ENCODE measurements at places on chromosomes 11 and 22. TPM values are rescaled to one million over a fixed set of nuclear protein-coding genes. Genes with fewer than 3 reads are reported as not detected.

GRCh38 chr11:43758927-43759326, 78.4 kb downstream of the HSD17B12 start:
- DNase-seq = no peak

GRCh38 chr22:47126344-47126811, 363.9 kb downstream of the TBC1D22A start:
- no peak for DNase-seq

DNA sequence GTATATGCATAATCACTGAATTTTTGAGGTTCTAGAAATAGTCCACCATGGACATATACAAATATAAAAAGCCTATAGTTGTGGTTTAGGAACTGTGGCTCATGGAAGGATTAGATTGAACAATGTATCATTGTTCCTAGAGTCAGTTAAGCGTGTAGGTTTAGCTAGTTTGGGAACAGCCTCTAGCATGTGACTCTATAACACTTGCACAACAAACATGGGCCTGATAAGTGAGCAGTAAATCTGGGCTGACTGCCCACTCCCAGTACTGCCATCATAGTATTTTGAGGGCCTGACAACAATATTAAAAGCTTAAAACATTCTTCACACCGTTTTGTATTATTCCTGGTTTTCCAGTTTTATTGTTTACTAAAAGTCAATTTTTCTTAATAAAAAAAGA, 47.0 kb downstream of the YAP1 start:
- peak; percentile 64 for DNase-seq

DNA sequence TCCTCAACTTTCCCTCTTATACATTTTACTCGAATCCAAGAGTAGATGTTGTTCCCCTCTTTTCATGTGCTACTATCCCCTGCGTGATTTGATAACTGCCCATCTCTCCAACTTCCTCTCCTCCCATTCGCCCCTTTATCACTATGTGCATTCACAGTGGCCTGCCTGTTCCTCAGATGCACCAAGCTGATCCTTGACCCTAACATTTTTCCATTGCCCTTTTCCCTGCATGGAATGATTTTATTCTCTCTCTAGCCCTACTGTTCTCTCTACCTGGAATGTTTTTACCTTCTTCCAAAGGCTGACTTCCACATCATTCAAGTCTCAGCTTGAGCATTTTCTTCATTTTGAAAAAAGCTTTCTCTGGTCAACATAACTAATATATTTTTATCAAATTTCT, 15.8 kb upstream of the BBOX1 start:
- no peak for DNase-seq

- no peak for DNase-seq
Observed at GRCh38 chr22:43928468-43928867, 4.9 kb downstream of the PNPLA3 start.

GRCh38 chr11:115924744-115925567, 420.7 kb upstream of the CADM1 start:
- DNase-seq = peak; percentile 72

DNA sequence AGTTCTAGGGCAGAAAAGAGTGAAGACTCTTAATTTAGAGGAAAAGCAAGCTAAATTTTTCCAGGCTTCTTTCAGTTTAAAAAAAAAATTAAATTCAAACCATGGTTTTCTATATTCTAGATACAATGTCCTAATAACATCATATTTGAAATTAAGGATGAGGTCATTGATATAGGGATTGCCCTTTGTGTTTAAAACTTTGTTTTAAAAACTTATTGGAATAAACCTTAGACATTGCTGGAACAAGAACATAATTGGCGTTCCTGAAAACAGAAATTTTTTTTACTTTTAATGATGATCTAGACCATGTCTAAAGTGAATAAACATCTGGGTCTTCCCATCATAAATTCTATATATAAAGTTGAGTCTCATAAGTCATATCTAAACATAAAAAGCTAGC, 859.4 kb upstream of the CHORDC1 start:
- DNase-seq = no peak

DNA sequence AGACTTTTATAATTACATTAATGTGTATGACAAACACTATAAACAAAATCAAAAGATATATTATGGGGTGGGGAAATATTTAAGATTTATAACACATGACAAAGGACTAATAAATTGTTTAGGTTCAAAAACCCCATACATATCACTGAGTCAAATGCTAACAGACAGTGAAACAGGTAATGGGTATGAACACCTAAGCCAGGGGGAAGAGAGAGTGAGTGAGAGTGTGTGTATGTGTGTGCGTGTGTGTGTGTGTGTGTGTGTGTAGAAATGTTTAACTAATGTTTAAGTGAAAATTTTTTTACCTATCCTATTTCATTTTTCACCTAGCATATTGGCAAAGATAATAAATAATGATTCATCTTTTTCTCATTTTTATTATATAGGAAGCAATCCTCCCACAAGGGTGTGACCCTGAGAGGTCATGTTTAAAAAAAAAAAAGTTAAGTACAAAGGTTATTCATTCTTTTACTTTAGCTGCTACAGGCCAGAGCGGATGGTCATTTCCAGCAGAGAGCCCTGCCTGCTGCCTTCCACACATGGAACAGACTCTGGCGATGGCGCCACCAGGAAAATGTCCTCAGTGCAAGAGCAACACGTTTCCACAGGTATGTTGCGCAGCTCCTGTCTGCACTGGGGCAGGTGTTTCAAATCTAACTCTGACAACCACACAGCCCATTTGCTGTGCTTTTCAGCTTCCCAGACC, 72.9 kb downstream of the PISD start:
- DNase-seq = no peak

GRCh38 chr22:44620129-44620840, 81.7 kb upstream of the PRR5 start:
- peak; percentile 65 for DNase-seq

GRCh38 chr11:102794382-102794781, 3.6 kb downstream of the MMP1 start:
- peak; percentile 63 for DNase-seq

GRCh38 chr11:45655347-45655756, 10.1 kb downstream of the CHST1 start:
- peak; percentile 49 for DNase-seq

- DNase-seq = peak; percentile 27
Observed at GRCh38 chr11:27350511-27350910, 12.5 kb downstream of the CCDC34 start.

DNA sequence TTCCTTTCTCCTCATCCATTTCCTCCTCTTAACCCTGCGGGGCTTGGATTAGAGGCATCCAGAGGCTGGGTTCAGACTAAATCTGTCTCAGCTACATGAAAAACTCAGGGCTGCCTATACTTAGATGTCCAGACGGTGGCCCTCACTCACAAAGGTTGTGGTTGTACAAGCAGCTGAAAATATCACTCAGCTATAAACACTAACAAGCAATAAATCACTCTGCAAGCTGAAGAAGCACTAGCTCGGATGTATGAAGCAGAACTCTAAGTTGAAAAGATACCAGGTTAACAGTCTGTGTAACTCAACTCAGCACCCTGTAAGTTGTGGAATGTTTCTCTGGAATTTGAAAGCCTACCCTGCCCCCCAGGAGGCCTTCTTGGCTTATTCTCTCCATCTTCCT, 82.9 kb downstream of the EXT2 start:
- peak; percentile 37 for DNase-seq

GRCh38 chr11:134471087-134471715, 59.2 kb upstream of the B3GAT1 start:
- no peak for DNase-seq

DNA sequence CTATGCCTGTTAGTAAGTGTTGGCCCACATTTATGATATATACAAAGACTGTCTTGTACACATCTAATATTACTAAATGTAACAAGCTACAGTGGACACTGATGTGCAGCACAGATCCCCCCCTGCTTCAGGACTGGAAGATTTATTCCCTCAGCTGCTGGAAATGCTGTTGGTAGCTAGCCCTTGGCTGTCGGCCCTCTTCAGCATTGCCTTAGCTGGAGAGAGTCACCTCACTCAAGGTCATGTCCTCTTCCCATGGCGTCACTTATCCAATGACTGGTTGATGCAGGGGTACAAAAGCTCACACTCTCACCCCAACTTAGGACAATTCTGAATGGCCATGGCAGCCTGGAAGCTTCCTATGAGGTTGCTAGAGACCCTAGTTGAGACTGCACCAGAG, 312.7 kb downstream of the SOX6 start:
- no peak for DNase-seq

DNA sequence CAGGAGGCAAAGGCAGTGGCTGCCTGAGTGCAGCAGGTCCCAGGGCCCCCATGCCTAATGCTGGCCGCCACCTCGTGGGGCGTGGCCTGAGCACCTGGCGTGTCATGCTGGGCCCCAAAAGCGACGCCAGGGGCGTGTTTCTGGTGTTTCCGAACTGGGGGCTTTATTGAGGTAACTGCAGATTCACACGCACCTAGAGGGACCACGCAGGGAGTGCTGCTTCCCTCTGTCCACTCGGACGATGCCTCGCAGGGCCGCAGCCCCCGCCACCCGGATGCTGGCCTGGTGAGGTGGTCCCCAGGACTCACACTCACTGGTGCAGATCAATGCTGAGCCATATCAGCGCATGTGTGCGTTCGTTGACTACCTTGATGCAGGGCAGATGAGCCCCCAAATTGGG, 736.2 kb downstream of the BRD1 start:
- DNase-seq = no peak

DNA sequence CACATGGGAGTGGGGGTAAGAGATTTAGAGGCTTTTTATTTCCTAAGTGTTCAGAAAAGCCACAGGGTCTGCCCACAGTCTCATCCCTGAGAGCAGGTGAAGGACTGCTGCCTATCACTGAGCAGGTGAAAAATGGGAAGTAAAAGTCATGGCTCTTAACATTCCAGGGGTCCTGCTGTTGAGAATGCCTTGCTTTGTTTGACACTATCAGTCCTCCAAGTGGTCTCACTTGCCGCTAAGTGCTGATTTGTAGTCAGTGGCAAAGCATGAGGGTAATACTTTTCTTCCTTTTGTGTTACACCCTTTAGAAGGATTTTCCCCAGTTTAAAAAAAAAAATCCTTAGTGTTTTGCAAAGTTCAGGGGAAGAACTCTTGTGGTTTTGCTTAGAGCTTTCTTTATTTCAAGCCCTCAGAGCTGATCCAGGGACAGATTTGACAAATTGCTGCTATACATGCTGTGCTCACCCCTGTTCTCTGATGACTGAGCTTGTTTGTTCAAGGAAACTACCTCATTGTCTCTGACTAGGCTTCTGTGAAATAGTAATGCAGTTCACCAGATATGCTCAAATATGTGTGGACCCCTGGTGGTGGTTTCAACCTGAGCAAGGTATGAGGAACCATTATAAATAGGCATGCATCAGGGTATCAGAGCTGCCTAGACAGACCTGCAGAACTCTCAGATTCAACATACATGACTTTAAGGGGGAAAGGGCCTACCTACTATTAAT, 141.0 kb downstream of the ARHGAP42 start:
- peak; percentile 54 for DNase-seq

DNA sequence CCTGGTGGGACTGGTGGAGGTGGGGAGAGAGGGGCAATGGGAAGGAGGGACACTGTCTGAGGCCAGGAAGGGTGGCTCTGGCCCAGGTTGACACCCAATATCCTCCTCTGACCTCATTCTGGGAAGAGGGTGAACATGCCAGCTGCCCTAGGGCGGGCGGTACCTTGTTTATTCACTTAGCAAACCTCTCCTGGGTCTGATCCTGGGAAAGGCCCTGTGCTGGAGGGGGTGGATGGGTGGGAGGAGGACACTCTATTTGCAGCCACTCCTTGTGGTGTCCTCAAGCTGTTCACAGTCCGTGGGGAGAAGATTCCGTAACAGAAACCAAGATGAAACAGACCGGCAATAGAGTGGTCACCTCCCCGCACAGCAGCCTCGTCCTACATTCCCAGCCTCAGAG, 49.7 kb upstream of the EIF3D start:
- DNase-seq = no peak

DNA sequence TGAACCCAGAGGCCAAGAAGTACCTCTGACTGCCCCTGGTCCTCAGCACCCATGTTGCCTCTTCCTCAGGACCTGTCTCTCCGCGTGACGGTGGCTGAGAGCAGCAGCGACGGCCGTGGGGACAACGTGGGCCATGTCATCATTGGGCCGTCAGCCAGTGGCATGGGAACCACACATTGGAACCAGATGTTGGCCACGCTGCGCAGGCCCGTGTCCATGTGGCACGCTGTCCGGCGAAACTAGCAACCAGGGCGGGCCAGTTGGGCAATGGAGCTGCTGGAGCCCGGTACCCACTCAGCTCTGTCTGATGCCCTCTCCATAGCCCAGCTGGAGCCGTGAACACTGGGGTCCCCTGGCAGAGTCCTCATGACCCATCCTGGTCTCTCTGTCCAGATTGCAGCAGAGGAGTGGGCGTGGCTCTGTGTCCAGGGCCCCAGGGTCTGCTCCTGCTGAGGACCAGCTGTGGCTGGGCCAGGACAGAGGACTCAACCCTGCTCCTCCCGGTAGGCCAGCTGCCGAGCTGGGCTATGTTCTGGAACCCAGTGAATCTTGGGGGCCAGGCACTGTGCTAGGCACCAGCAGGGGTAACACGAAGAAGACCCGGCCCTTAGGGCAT, 8.0 kb upstream of the RHOD start:
- no peak for DNase-seq

GRCh38 chr11:94838027-94838731, 70.0 kb downstream of the AMOTL1 start:
- no peak for DNase-seq

DNA sequence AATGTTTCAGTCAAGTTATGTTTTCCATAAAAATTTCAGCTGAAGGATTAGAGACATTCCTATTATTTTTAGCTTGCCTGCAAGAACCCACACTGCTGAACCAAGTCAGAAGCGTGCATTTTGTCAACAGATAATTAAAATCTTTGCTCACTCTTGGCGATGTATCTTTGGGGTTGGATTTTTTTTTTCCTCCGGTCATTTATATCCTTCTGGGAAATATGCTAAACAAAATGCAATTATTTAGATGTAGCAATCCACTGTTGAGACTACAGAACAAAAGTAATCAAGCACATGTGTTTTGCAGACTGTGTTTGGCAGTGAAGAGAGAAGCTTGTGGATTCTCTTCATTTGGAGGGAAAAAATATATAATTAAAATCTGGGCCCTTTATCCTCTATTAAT, 15.3 kb upstream of the NELL1 start:
- DNase-seq = no peak

DNA sequence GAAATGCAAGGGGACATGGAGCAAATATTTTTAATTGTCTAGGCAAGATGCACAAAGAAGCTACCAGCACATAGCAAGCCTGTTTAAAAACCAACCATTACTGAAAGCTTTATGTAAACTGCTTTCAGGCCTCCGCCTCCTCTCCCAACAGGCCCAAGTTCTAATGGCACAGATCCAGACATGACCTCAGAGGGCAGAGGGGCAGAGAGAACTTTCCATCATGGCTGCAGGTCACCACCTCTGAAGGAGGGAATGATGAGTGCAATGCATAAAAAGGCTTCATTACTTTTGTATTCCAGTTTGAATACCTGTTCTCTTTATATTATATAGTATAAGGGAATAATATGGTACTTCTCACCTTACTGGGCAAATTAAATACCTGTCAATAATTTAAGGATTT, 15.2 kb downstream of the DDX17 start:
- DNase-seq = peak; percentile 62

Gene OR10AG1
- not detected for total RNA-seq

Gene DGCR2
- 34.3 TPM for total RNA-seq

Gene UQCR10
- 140 TPM for total RNA-seq

Gene SMTNL1
- total RNA-seq = not detected

Gene L3MBTL2
- total RNA-seq = 21.6 TPM

Gene SCGB1C1
- total RNA-seq = not detected

Data from M059J (cell line).